ENCODE measurements at places on chromosomes 12 and 14.
A peak's percentile ranks its signal among the peaks of the same experiment; 100 is the strongest.

DNA sequence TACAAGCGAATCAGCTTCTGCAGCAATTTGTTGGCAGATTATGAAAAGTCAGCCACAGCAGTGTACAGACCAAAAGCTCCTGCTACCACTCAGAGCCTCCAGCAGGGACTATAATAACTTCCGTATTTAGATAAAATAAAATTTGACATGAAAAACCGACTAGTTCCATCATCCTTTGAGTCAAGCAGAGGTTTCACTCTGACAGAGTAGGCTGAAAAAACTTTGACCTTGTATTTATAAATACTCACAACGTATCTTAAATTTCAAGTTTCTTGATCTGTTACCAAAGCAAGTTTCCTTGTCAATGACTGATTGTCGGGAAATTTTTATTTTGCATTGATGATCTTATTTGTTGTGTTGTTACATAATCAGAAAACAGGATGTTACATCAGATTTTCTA is 283.4 kb downstream of the DAD1 start:
- no peak for DNase-seq

- DNase-seq, result peak; percentile 99
These were observed 81.1 kb downstream of the PELI2 start for GRCh38 chr14:56199095-56199981.

GRCh38 chr12:53538209-53538689 is 31.0 kb upstream of the NPFF start:
- DNase-seq, result no peak

- DNase-seq, result no peak
These were observed 18.6 kb downstream of the GSTZ1 start for GRCh38 chr14:77339407-77339806.

GRCh38 chr14:24436355-24437019 is 6.1 kb downstream of the SDR39U1 start:
- DNase-seq, result peak; percentile 43

DNA sequence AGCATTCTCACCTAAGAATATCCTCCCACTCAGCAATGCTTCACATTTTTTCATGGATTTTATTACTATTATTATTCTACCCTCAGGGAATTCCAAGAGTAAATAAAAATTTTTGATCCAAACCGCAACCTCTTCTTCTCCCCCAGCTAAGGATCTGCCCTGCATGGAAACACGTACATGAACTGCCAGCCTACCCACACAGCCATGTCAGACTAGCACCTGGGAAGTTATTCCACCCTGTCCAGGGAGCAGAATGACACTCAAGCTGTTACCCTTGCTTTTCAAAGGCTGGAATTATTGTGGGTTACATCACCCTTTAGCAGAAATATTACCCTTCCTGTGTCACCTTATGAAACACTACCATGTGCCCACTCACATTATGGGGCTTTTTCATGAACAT is 227.3 kb upstream of the USP15 start:
- DNase-seq, result no peak

DNA sequence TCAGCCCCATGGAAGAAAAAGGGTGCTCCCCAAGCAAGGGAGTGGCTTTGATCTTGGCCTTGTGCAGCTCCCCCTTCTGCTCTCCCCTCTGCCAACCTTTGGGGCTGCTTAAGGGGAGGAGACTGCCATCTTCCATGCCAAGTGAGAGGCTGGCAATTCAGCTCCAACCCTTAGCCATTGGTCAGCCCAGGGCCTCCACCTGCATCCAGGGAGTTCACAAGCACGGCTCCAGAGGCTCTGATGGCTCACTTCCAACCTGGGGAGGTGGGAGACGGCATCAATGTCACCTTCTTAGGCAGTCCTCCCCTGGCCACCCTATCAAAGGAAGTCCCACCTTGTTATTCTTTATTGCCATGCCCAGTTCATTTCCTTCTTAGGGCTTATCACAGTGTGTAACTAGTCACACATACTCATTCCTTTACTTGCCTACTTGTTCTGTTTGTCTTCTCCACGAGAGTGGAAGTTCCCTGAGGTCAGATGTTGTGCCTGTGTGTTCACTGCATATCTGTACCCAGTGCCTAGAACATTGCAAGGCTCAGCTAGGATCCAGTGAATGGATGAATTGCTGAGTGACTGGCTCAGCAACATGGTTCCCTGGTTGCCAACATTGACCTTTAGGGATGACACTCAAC is 5.0 kb downstream of the HDAC7 start:
- no peak for DNase-seq

GRCh38 chr12:67648521-67649260 is at the start of gene DYRK2:
Gene DYRK2 (plus strand): TSS chr12:67648745. CDS start chr12:67649134, 389 bp downstream.
- peak; percentile 70 for DNase-seq

DNA sequence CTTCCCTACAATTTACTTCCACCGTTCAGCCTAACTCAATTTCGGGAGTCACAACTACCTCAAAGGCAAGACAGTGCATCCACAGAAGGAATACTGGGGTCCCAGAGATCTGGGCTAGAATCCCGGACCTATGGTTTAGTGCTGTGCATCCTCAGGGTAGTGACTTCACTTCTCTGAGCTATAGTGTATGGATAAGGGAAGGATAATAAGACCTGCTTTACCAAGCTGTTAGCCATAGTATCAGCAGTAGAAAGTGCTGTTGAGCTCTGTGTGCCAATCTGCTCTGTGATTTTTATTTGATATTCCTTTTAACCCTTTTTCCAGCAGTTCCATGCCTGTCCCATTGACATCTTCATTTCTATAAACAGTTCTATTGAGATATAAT is 1044.3 kb downstream of the BCL11B start:
- DNase-seq, result no peak

DNA sequence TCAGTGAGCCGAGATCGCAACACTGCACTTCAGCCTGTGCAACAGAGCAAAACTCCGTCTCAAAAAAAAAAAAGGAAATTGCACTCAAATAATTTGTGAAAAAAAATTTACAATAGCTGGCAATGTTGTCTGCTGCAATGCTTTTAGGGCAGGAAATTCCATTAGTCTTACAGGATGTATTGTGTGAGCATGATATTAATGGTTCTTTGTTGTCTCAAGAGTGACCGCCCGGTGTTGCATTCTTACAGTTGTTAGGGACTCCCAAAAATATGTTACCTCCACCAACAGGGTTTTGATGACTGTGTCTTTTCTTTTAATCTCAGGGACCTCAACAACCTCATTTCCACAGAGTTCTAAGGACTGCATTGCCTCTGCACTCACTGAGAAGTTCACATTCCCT is 44.8 kb downstream of the PZP start:
- no peak for DNase-seq

DNA sequence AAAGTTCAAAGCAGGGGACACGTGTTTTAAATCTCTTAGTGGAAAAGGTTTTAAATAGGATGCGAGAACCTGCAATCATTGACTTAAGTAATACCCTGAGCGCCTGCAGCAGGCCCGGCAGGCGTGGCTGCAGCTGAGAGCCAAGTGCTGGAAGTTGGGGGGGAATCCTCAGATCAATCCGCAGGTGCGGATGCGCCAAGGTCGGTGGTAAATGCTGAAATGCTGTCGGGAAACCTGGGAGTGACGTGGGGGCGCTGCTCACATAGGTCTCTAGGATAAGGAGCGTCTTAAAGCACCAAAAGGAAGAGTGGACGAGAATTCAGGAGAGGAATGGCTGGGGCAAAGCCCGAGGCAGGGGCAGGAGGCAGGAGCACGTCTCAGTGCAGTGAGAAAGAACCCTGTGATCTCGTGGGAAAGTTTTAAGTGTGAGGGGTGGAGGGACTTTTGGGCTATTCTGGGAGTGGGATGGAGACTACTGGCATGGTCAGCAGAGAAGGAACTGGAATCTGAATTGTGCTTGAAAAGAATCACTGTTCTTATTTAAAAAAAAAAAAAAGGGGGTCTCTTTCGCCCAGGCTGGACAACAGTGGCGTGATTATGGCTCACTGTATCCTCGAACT is 883 bp upstream of the CDCA4 start:
- no peak for DNase-seq

DNA sequence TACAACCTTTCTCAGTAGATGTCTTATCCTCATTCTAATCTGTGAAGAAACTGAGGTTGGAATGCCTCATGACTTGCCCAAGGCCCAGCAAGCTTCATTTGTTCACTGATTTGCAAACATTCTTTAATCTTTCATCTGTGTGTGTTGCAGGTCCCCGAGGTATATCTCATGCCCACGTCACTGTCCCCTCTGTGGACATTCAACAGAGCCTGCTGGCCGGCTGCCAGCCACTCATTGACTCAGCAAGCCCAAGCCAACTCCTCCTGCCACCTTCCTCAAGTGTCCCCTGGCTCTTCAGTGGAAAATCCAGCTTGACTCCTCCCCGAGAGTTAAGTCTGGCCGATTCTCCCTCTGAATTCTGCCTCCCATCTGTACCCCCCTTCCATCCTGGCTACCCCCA is 1.9 kb upstream of the DCAF4 start:
- no peak for DNase-seq

- no peak for DNase-seq
These were observed 407.8 kb upstream of the RGS6 start for GRCh38 chr14:71524320-71524982.

DNA sequence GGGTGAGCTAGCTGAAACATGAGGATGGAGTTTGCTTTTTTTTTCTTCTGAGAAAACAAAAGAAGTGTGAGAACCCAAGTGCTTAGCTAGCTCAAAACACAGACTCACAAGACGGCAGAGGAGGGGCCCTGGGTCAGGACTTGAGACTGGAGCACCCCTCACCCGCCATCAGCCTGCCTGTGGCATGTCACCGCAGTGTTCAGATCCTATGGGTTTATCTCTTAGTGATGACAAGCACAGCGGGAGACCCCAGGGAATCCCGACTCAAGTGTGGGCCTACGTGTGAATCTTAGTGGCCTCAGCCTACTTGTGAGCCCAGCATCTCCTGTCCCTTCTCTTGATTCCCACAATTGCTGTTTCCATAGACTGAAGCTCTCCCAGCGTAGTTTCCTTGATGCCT is 22.9 kb downstream of the DYRK4 start:
- DNase-seq, result no peak

GRCh38 chr14:89065879-89066278 is 241.4 kb downstream of the TTC8 start:
- DNase-seq, result no peak

- DNase-seq, result no peak
These were observed 84.7 kb downstream of the DACT1 start for GRCh38 chr14:58722441-58722840.

DNA sequence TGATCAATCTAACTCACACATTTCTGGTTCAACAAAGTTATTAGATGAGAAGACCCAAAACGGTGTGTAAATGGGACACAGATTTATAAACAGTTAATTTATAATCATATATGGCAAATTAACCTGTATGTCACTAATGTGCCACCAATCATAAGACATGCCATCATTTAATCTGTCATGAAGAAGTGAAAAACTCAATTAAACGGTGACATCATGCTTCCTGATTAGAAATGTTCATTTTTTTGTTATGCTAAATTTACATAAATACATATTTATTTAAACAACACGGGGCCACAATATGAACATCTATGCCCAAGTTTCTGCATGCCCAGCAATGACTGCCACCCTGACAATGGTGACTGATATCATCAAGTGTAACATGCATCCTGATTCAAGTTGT is 164.1 kb upstream of the EEA1 start:
- no peak for DNase-seq

- no peak for DNase-seq
These were observed 7.9 kb upstream of the RBM19 start for GRCh38 chr12:113974006-113974405.

GRCh38 chr14:93984987-93985410 is 8.6 kb upstream of the ASB2 start:
- peak; percentile 89 for DNase-seq

DNA sequence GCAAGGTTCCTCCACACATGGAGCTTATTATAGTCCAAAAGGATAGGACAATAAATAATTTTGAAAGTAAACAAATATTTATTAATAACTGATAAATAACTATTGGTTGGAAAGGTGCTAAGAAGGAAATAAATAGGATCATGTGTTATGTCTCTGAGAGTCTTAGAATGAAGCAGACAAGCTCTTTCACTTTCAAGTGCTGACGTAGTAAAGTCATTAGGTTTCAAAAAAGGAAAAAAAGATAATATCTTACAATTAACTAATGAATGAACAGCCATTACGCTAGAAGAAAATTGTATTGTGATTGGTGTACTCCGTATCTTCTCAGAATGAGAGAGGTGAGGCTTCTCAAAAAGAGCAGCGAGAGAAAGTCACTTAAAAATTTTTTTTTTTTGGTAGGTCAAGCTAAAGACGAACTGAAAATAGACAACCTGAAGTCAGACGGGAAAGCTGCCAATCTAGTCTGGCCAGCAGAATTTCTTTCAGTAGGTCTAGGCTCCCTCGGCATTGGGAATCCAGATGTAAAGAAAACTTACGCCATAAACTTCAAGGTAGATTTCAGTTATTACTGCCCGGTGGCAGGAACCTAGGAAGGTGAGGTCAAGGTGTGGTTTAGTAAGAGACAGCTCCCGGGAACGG is 583 bp upstream of the LEMD3 start:
- DNase-seq, result no peak

DNA sequence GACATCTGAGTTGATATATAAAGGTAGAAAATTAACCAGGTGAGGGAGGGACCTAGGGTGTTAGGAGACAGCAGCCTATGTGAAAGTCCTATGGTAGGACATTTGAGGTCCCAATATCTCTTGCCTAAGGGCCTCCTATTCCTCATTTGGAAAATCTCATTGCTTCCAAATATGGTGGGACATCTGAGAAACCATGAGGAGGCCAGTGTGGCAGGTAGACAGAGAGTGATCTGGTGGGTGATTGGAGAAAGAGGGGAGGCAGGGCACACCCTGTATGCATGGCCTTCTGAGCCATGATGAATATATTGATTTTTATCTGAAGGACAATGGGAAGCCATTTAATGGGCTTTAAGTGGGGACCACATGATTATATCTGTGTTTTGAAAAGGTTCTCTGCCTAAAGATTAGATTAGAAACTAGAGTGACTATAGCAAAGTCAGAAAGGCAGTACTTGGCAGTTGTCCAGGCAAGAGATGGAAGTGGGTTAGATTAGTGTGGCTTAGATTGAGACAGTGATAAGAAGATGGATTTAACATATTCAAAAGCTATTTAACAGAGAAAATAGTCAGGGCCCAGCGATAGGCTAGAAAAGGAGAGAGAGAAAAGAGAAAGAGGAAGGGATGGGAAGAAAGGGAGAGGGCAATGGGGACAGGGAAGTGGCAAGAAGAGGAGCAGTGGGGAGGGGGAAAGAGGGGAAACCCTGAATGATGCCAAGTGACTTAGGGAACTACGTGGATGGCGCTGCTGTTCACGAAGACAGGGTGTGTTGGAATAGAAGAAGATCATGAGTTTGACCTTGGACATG is 237.2 kb upstream of the SRRM4 start:
- DNase-seq, result no peak

- no peak for DNase-seq
These were observed 256.2 kb downstream of the BCL11B start for GRCh38 chr14:99015833-99016232.

Measured in brain microvascular endothelial cell (primary cell).